ENCODE measurements at places on chromosomes 7 and 10. TPM values are rescaled to one million over a fixed set of nuclear protein-coding genes. Genes with fewer than 3 reads are reported as not detected.

DNA sequence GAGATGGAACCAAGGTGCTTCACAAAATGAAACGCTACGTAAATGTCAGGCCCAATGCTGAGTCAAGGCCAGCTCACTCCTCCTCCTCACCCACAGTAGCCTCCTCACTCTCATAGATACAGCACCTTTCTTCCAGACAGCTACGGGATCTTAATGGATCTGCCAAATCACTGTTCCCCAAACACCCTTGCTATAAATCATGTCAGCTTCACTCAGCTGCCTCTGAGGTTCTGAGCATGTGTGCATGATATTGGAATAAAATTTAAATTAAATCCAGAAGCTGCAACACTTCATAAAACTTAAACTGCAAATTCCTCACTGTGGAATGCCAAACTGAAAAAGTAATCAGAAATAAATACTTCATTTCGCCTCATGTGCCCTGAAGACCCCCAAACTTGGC is 14.7 kb upstream of the CPXM2 start:
- DNase-seq: no peak

GRCh38 chr10:116444527-116445142 is 17.0 kb downstream of the PNLIPRP3 start:
- DNase-seq: no peak

- DNase-seq: no peak
These were observed 3.4 kb downstream of the KCNH2 start for GRCh38 chr7:150974468-150975391.

DNA sequence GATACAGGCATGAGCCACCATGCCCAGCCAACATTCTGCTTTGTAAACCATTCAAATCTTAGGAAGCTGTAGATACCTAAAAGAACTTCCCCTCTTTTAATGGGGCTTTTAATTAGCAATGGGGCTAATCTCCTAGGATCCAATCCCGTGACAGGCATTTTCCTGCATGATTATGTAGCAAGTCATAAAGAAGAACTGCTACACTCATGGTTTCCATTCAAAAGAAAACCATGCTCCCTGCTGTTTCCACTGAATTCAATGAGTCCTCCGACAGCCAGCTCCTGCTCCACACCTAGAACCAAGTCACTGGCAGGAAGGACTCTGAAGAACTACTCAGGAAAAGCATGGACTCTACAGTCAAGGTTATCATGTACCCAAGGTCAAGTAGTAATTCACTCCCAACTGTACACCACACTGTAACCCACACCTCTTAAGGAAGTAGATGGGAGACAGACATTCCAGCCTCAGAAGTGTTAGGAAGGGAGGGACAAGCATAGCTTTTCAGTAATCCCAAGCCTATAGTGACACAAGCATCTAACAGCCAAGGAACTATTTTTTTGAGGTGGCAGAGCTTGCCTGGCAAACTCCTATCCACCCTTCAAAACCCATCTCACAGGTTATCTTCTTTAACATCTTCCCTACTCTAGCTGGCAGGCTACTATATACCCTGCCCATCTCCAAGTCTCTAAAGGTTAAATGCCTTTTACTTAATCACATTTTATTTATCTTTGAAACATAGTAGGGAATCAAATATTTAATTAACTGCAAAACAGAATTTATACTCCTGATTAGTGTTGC is 47.5 kb downstream of the CTBP2 start:
- no peak for DNase-seq

SUN3 gene
- total RNA-seq: 0.24 TPM

AS3MT gene
- 0.22 TPM for total RNA-seq

Data from PC-9 (cell line).